ELR (cell line): ENCODE measurements at places on chromosomes 7 and 10.

- DNase-seq, result no peak
Measured at GRCh38 chr7:36965625-36966024, 241.3 kb upstream of the AOAH start.

DNA sequence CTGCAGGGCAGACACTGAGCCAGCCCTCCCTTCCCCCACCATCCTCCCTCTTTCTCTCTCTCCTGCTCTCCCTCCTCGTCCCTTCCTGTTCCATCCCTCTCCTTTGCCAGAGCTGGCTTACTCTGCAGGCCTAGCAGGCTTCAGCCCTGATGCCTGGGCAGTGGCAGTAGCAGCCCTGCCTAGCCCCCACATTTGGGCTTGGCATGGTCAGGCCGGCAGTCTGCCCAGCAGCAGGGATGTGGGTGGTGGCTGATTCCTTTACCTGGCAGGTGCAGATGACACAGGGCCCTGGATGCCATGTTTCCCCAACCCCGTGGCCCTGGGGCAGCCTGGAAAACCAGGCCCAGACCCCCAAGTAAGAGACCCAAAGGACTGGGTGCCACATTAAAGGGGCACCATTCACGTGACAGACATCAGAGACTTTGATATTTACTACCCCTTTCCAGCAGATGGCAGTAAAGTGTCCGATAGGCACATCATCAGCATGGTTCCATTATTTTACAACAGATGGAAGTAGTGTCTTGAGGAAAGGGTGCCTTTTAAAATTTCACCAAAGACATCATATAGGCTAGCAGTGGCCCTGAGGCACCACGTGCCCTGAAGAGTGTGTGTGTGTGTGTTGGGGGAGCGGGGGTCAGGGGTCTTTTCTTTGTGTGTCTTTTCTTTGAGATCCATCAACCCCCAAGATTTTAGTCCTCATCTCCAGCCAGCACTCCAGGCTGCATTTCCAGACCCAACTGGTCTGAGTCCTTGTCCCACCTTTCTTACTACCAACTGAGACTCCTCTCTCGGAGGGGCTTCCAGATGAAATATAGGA is 5.9 kb downstream of the KCP start:
- DNase-seq, result peak; percentile 66

DNA sequence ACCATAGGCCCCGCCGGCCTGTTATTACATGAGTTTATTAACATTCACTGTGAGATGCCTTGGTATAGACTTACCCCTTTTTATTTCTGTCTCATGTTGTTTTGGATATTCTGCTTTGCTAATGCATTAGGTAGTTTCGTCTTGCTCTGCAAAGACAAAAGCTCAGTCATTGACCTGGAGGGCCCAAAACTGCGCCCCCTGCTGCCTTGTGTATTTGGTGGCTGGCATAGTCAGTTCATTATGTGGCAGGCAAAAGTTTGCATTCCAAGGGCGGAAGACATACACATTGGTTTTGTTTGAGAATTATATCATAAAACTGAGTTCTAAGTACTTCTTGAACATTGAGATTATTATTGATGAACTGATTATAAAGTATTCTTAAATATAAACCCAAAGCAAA is 372.5 kb downstream of the SDK1 start:
- peak; percentile 7 for DNase-seq

- no peak for DNase-seq
Measured at GRCh38 chr10:132144086-132144485, 42.7 kb upstream of the DPYSL4 start.

GRCh38 chr10:44951576-44952226 is 7.9 kb upstream of the RASSF4 start:
- DNase-seq, result no peak

DNA sequence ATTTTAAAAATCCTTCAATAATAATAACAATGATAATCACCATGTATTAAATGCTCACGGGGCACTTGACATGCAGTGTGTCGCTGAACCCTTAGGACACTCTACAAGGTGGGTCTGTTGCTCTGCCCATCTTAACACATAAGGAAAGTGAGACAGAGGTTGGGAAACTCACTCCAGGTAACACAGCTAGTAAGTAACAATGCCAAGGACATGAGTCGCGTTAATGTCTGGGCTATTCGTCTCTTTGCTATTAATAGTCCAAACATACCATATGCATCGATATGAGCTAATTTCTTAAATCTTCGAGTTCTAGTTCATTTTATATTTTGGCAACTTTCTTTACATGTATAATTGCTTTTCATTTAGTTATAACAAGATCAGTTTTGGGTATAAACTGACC is 79.5 kb downstream of the BEND7 start:
- peak; percentile 35 for DNase-seq

GRCh38 chr7:38398725-38399321 is 125.4 kb upstream of the TARP start:
- peak; percentile 56 for DNase-seq

DNA sequence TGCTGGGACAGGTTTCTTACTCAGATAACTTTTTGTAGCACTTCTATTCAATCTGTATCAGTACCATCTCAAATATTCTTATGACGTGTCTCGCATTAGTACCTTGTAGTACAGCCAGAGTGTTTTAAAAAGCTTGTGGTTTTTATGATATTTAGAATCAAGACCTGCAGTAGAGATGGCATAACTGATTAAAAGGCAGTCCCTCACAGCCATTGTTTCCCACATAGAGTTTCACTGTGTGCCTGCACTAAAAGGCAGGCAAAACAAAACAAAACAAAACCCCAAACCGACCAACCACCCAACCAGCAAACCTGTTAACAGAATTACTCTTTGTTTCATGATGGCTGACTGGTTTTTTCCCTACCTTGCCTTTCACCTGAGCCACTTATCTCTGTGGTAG is 221.3 kb upstream of the DGKB start:
- DNase-seq, result no peak

- DNase-seq, result peak; percentile 90
Measured at GRCh38 chr7:116671681-116672595, at the start of gene MET. Gene MET (plus strand): TSS chr7:116672196. CDS start chr7:116699085, 26,889 bp downstream.

DNA sequence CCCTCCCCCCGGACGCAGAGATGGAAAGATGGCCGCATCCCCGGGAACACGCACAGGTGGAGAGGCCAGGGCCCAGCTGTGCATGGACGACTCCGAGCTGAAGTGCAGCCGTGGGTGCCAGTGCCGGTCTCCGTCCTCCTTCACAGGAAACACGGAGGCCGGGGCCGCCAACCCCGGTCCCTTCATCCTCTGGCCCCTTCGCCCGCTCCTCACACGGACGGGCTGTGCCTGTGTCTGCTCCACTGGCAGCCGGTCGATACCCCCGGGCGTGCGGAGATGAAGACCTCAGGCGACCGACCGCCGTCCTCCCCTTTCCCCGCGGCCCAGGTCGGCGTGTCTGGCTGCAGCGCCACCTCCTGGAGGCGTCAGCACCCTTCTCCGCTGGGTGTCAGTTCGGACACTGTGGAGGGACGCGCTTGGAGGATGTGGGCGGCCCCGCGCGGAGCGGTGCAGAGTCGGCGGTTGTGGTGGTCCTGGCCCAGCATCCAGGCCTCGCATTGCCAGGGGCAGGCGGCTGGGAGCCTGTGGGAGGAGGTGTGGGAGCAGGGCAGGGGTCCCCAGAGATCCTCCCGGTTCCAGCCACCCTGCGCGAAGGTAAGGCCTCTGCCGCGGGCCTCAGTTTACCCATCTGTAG is 9.9 kb downstream of the ZNF511 start:
- peak; percentile 70 for DNase-seq

GRCh38 chr7:123738356-123738755 is 10.4 kb downstream of the WASL start:
- DNase-seq, result no peak

DNA sequence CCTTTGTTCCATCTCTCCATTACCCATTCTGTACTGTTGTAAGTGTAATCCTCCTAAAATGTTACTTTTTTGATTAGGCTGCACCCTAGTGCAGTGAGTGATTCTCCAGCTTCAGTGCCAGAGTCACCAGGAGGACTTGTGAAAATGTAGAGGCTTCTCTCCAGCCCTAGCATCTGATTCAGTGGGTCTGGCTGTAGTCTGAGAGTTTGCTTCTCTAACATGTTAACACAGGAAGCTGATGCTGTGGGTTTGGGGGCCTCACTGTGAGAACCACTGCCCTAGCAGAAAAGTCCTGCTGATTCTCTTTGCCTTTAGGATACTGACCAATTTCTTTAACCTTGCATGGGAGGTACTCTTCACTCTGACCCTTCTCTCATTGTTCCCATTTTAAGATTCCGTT is 24.4 kb downstream of the CSGALNACT2 start:
- no peak for DNase-seq
